ENCODE measurements at places on chromosomes 6 and 20. TPM values are rescaled to one million over a fixed set of nuclear protein-coding genes. Genes with fewer than 3 reads are reported as not detected.

Gene SERPINB1
- total RNA-seq = 15.9 TPM

Gene PCNA
- 91.9 TPM for total RNA-seq

Gene CST2
- not detected for total RNA-seq

Gene TRIM10
- 0.42 TPM for total RNA-seq

Gene R3HDML
- total RNA-seq = not detected

GRCh38 chr20:12113468-12114371, 196.0 kb downstream of the BTBD3 start:
- no peak for DNase-seq

- no peak for DNase-seq
These were observed 117.3 kb downstream of the BCKDHB start for GRCh38 chr6:80223743-80224212.

DNA sequence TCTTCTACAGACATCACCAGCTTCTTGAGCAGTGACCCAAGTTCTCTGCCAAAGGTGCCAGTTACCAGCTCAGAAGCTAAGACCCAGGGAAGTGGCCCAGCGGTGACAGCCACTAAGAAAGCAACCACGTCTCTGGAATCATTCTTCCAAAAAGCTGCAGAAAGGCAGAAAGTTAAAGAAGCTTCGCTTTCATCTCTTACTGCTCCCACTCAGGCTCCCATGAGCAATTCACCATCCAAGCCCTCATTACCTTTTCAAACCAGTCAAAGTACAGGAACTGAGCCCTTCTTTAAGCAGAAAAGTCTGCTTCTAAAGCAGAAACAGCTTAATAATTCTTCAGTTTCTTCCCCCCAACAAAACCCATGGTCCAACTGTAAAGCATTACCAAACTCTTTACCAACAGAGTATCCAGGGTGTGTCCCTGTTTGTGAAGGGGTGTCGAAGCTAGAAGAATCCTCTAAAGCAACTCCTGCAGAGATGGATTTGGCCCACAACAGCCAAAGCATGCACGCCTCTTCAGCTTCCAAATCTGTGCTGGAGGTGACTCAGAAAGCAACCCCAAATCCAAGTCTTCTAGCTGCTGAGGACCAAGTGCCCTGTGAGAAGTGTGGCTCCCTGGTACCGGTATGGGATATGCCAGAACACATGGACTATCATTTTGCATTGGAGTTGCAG, 15.2 kb downstream of the GTPBP2 start:
- DNase-seq = no peak

DNA sequence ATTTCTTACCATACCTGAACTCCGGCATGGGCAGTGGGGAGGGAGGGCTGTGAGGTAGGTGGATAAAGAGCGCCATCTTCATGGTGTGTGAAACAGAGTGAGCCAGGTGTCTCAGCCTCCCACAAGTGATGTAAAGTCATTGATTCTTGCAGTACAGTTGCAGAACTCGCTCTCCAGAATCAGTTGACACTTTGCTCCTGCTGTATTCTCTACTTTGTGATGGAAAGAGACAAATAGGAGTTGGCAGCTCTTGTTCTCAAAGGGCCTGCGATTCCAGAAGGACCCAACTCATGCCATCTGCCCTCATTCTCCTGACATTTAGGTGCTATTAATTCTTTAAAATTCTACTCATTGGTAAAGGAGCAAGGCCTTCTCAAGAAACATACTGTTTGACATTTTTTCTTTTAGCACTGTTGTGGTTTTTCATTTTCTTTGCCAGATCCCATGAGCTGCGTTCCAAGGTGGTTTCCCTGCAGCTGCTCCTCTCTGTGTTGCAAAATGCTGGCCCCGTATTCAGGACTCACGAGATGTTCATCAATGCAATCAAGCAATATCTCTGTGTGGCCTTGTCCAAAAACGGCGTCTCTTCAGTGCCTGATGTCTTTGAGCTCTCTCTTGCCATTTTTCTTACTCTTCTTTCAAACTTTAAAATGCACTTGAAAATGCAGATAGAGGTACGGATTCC, 49.3 kb downstream of the ARFGEF2 start:
- DNase-seq = no peak

DNA sequence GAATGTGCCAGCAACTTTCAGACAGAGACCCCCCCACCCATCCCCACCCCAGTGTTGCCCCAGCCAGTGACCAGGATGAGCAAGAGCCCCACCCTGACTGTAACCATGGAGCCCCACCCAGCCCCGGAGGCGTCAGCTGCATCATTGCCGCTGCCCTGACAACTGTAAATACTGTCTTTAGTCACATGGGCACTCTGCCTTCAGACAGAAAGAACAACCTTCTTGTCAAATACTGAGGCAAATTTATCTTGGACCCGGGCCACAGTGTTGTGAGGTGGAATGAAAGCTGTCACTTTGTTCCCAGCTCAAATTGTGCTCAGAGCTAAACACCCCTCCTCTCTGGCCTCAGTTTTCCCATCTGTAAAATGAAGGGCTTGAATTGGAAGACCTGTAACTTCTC, 23.7 kb downstream of the MOCS3 start:
- DNase-seq = no peak

DNA sequence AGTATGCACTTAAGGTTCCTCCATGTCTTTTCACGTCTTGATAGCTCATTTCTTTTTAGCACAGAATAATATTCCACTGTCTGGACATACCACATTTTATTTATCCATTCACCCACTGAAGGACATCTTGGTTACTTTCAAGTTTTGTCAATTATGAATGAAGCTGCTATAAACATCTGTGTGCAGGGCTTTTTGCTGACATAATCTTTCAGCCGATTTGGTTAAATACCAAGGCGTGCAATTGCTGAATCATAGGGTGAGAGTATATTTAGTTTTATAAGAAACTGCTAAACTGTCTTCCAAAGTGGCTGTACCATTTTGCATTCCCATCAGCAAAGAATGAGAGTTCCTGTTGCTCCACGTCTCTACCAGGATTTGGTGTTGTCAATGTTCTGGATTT, 44.9 kb upstream of the PHACTR2 start:
- no peak for DNase-seq

DNA sequence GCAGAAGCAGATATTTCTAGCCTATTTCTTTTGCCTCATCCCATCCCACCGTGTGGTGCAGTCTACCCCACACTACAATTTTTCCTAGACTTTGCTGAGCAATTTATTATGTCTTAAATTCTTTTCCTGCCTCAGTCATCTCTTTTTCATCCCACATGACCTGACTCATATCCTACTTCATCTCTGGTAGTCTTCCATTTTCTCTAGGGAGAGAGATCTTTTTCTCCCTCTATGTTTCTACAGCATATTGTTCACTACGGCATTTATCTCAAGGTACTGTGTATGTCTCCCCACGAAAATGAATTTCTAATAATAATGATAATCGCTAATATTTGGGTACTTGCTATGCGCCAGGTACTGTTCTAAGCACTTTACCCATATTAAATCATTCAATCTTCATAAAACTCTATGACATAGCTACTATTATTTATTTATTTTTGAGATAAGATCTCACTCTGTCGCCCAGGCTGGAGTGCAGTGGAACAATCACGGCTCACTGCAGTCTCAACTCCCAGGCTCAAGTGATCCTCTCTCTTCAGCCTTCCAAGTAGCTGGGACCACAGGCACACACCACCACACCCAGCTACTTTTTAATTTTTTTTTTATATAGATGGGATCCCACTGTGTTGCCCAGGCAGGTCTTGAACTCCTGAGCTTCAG, 15.6 kb downstream of the PDSS2 start:
- no peak for DNase-seq

- DNase-seq = no peak
These were observed 208.2 kb upstream of the MAP3K7 start for GRCh38 chr6:90795078-90795477.

GRCh38 chr20:49230561-49231133, 11.4 kb downstream of the DDX27 start:
- no peak for DNase-seq

DNA sequence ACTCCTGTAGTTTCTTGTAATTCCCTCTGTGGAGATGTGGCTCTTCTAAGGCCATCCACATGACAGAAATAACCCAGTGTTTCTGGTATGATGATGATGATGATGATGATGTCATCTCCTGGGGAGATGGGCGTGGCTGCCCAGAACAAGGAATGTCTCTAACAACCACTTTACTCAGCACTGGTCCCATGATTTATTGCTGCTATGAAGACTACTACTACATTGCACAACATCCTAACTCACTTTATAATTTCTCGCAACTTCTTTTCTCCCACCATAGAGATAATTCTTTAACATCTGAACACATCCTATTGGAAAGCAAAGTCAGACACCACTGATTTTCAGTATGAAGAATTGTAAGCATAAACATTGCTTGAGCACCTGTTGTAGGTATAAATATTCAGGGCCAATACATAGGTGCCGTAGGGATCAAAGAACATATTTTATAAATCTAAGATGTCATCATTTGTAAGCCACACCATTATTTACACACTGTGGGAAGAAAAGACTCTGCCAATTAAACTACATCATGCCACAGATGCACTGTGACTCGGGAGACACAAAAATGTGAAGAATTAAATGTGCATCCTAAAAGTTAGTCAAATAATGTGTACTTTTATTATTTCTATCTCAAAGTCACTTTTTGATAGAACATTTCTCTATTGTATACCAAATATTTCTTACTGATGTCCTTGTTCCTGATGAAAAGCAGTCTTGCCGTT, 6.4 kb downstream of the TPMT start:
- DNase-seq = no peak

DNA sequence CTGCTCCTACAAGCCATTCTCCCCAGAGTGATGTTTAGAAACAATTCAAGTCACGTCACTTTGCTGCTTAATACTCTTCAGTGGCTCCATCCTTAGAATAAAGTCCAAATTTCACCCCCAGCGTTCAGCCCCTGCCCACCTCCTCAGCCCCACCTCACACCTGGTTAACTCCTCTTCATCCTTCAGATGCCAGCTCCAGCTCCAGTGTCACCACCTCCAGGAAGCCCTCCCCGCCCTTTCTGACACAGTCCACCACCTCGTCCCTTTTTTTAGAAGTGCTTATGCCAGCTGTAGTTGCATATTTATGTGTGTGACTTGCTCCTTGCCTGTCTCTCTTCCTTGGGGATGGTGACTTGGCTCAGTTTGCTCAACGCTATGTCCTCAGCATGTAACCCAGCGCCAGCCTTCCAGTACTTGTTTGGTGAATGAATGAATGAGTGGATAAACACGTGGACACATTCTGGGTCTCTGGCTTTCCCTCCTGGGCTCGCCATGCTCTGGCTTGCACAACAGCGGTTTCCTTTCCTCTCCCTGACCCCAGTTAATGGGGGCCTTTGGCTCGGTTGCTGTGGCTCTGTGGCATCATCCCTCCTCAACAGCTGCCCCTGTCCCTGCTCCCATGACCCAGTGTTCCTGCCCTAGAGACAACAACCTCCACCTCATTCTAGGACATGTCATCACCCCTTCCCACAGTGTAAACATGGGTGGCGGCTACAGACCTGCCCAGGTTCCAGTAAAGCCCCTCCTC, 3.7 kb upstream of the IP6K3 start:
- DNase-seq = no peak

DNA sequence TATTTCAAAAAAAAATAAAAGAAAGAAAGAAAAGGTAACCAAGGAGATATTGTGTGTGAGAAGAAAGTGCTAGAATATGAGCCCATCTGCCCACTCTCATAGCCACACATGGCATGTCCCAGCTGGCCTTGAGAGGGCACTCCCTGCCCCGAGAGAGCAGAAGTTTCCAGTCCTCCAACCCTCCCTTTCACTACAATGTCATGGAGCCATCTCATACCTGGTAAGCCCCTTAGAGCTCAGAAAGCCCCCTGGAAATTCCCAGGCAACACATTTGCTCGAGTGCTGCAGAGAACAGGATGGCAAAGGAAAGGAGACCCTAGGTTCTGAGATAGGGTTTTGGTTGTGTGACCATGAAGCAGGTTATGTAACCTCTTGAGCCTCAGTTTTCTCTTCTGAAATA, 75.8 kb upstream of the RIN2 start:
- no peak for DNase-seq

- no peak for DNase-seq
These were observed 202.6 kb downstream of the TRDN start for GRCh38 chr6:123434186-123434585.

DNA sequence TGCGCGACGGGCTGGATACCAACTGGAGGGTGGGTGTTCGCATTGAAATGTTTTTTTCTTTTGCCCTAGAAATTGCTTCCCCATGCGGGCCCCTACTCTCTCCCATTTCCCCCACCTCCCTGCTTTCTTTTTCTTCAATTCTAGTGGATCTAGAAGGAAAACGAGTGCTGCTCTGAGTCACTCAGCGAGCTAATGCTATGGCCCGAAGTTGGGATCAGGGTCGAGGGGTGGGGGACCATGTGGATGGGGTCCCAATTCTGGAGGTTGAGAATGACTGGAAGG, 71.5 kb downstream of the SOX4 start:
- DNase-seq = no peak

GRCh38 chr6:116218172-116218633, 35.7 kb downstream of the TSPYL4 start:
- DNase-seq = no peak
